ENCODE measurements at places on chromosomes 2 and 18. TPM values are rescaled to one million over a fixed set of nuclear protein-coding genes. Genes with fewer than 3 reads are reported as not detected.

- H3K27me3 ChIP-seq: no peaks in the 10 kb centered on the region
- H3K4me1 ChIP-seq: peaks cover 3% of the 10 kb centered on the region
- H3K4me3 ChIP-seq: no peak overlapping the region
- H3K36me3 ChIP-seq: no peaks in the 10 kb centered on the region
These were observed 43.6 kb downstream of the GPC1 start for GRCh38 chr2:240479111-240479501.

TRIM54 gene
- total RNA-seq: not detected

MEP1B gene
- total RNA-seq: 0.29 TPM

CDK5R2 gene
- total RNA-seq: not detected

- H3K27ac ChIP-seq: no peak overlapping the region
- H3K4me3 ChIP-seq: no peak overlapping the region
- H3K36me3 ChIP-seq: peaks cover 9% of the 10 kb centered on the region
- H3K4me1 ChIP-seq: peaks cover 9% of the 10 kb centered on the region
- no peak for DNase-seq
These were observed 16.3 kb downstream of the GPN1 start for GRCh38 chr2:27645197-27645596.
